Small intestine (tissue), 16 donors: ENCODE measurements at places on chromosomes 12 and 14.

DNA sequence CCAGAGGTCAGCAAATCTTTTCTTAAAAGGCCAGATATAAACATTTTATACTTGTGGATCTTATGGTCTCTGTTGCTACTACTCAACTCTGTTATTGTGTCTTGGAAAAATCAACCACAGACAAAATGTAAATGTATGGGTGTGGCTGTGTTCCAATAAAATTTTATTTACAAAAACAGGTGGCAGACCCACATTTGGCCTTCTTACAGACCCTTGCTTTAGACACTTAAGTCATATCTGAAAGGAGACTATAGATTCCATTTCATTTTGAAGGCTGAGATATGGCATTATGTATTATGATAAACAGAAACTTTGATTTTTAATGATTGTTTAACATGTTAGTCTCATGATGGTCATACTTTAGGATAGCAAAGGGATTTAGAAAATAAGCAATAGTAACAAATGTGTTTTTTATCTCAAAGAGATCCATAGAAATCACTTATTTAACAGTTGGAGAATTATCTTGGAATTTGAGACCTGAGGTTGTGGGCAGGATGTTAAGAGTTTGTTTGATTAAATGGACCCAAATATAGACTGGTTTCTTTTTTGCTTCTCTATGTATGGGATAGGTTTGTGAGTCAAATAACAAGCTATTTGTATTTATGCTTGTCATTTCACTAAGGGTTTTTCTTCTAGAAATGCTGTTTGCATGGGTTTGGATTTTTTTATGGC lies 51.2 kb downstream of the PPFIBP1 start:
- no peaks in the 10 kb centered on the region for H3K27me3 ChIP-seq
- no peaks in the 10 kb centered on the region for H3K4me1 ChIP-seq
- H3K36me3 ChIP-seq: no peaks in the 10 kb centered on the region
- no peak for DNase-seq
- no peak overlapping the region for H3K27ac ChIP-seq
- no peak overlapping the region for H3K4me3 ChIP-seq

DNA sequence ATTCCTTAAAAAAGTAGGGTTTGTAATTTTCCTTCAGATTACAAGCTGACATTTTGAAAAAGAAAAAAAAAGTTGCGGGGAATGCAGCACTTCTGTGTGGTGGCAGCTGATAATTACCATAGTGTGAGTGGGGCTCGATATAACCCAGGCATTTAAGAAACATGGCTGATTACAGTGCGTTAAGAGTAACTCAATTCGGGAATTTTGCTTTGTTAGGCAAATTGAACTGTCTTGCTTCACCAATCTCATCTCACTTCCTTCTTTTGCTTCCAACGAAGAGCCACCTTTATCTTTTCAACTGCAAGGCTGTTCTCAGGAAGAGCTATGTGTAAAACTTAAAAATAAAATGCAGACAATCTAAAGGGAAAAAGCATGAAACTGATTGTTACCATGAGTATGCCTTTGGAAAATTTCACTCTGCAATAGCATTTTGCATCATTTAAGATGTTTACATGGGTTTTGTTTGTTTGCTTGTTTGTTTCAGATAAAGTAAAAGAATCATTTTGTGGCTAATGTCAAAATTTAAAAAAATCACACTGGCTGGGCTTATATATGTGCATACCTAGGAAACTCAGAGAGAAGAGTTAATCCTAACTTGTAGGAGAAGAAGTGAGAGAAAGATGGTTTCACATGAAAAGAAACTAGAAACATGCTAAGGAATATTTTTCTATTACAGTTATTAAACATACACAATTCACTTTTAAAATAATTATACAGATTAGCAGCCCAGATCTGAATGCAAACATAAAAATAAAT lies 295.9 kb upstream of the ATP2B1 start:
- H3K27ac ChIP-seq: no peak overlapping the region
- no peaks in the 10 kb centered on the region for H3K36me3 ChIP-seq
- H3K27me3 ChIP-seq: no peaks in the 10 kb centered on the region
- no peaks in the 10 kb centered on the region for H3K4me1 ChIP-seq
- H3K4me3 ChIP-seq: no peak overlapping the region

- DNase-seq: no peak
- H3K4me3 ChIP-seq: no peak overlapping the region
- no peaks in the 10 kb centered on the region for H3K27me3 ChIP-seq
- no peak overlapping the region for H3K27ac ChIP-seq
- H3K4me1 ChIP-seq: no peaks in the 10 kb centered on the region
- H3K36me3 ChIP-seq: no peaks in the 10 kb centered on the region
Observed at GRCh38 chr12:112413855-112414625, 4.6 kb upstream of the RPL6 start.

GRCh38 chr14:63899953-63900352 lies 47.1 kb downstream of the SYNE2 start:
- no peak overlapping the region for H3K4me3 ChIP-seq
- no peak overlapping the region for H3K27ac ChIP-seq
- DNase-seq: no peak
- no peaks in the 10 kb centered on the region for H3K36me3 ChIP-seq
- no peaks in the 10 kb centered on the region for H3K27me3 ChIP-seq

- no peak overlapping the region for H3K27ac ChIP-seq
- H3K36me3 ChIP-seq: no peaks in the 10 kb centered on the region
- H3K27me3 ChIP-seq: no peaks in the 10 kb centered on the region
- no peak for DNase-seq
- no peak overlapping the region for H3K4me3 ChIP-seq
Observed at GRCh38 chr14:33573301-33573880, 377.5 kb downstream of the EGLN3 start.

- no peak overlapping the region for H3K4me3 ChIP-seq
- DNase-seq: no peak
- H3K27ac ChIP-seq: no peak overlapping the region
- H3K36me3 ChIP-seq: peaks cover 12% of the 10 kb centered on the region
- peaks cover 12% of the 10 kb centered on the region for H3K4me1 ChIP-seq
- no peaks in the 10 kb centered on the region for H3K27me3 ChIP-seq
Observed at GRCh38 chr14:22600027-22600426, 1.9 kb downstream of the ABHD4 start.
